CD4-positive, alpha-beta memory T cell (primary cell): ENCODE measurements at places on chromosomes 16 and 17. TPM values are rescaled to one million over a fixed set of nuclear protein-coding genes. Genes with fewer than 3 reads are reported as not detected.

CACNG1 gene
- total RNA-seq, result not detected

GRCh38 chr17:73343168-73343634 lies 31.4 kb upstream of the CDC42EP4 start:
- H3K4me3 ChIP-seq, result no peak overlapping the region
- no peaks in the 10 kb centered on the region for H3K36me3 ChIP-seq
- DNase-seq, result no peak
- H3K27me3 ChIP-seq, result no peaks in the 10 kb centered on the region
- no peaks in the 10 kb centered on the region for H3K4me1 ChIP-seq

DNA sequence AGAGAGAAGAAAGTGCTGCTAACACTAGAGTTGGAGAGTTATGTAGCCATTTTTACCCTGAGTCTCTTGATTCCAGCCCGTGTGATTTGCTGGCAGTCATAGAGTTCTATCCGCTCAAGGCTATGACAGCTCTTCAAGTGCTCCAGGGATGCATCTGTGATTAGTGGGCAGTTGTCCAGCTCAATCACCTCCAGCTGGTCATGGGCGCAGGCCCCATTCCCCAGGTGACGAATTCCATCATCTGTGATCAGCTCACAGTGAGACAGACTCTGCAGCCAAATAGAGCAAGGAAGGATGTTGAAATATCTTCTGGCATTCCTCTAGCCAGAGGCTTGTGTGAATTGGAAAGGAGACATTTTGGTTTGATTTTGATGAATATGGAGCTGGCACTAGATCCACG lies 38.4 kb upstream of the STAC2 start:
- H3K27me3 ChIP-seq, result no peaks in the 10 kb centered on the region
- H3K27ac ChIP-seq, result no peak overlapping the region
- H3K36me3 ChIP-seq, result peaks cover 47% of the 10 kb centered on the region
- DNase-seq, result no peak
- no peaks in the 10 kb centered on the region for H3K4me1 ChIP-seq
- no peak overlapping the region for H3K4me3 ChIP-seq

GRCh38 chr16:88534638-88535190 lies 35.5 kb upstream of the ZC3H18 start:
- no peak overlapping the region for H3K4me3 ChIP-seq
- H3K27me3 ChIP-seq, result no peaks in the 10 kb centered on the region
- peak; percentile 26 for DNase-seq
- no peaks in the 10 kb centered on the region for H3K36me3 ChIP-seq
- H3K4me1 ChIP-seq, result peaks cover 10% of the 10 kb centered on the region

CNGB1 gene
- total RNA-seq, result not detected

LRRC46 gene
- 0.23 TPM for total RNA-seq

TP53TG3E gene
- total RNA-seq, result not detected
